Testis (tissue), 5 donors: ENCODE measurements at places on chromosomes 12 and 14. TPM values are rescaled to one million over a fixed set of nuclear protein-coding genes. Genes with fewer than 3 reads are reported as not detected.

Gene ARPC3
- polyA plus RNA-seq, result 216 TPM

Gene GPHB5
- not detected for polyA plus RNA-seq

Gene ENDOU
- 0.21 TPM for polyA plus RNA-seq

Gene CD69
- 3.3 TPM for polyA plus RNA-seq

Gene GDF3
- polyA plus RNA-seq, result not detected

Gene HPD
- polyA plus RNA-seq, result 11.6 TPM

Gene WASHC3
- polyA plus RNA-seq, result 298 TPM

Gene DEGS2
- 3.9 TPM for polyA plus RNA-seq
